ENCODE measurements at places on chromosomes 16 and 17.

DNA sequence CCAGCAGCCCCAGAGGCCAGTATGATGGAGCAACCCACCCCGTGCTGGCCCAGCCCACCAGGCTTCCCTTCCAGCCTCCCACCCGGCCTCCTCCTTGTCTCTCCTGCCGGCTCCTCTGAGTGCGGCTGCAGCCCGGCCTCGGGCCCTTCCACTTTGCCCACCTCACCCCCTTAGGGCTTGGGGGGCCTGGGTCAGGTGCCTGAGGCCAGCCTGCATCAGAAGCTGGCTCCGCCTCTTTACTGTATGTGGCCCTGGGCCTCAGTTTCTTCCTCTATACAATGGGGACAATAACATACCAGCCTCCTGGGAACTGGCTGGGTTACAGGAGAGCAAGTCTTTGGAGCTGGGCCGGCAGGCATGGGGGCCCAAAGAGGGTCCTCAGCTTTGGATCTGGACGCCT, 221.1 kb upstream of the CIBAR2 start:
- no peak for DNase-seq

GRCh38 chr17:55448681-55449080, 27.0 kb upstream of the MMD start:
- DNase-seq = no peak

- no peak for DNase-seq
Observed at GRCh38 chr16:31084584-31085302, 4.0 kb downstream of the PRSS53 start.

DNA sequence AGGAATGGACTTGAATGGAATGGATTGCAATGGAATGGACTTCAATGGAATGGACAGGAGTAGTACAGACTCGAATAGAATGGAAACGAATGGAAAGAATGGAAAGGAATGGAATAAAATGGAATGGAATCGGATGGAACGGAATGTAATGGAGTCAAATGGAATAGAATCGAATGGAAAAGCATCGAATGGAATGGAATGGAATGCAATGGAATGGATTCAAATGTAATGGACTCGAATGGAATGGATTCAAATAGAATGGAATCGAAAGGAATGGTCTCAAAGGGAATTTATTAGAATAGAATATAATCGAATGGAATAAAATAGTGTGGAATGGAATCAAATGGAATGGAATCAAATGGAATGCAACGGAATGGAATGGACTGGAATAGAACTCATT, 484.9 kb upstream of the WSB1 start:
- no peak for DNase-seq

- DNase-seq = no peak
Observed at GRCh38 chr16:53523126-53523804, 20.3 kb upstream of the AKTIP start.

GRCh38 chr16:59121411-59122261, 387.5 kb upstream of the GOT2 start:
- DNase-seq = no peak

- DNase-seq = no peak
Observed at GRCh38 chr17:1351275-1351674, 48.7 kb downstream of the YWHAE start.

DNA sequence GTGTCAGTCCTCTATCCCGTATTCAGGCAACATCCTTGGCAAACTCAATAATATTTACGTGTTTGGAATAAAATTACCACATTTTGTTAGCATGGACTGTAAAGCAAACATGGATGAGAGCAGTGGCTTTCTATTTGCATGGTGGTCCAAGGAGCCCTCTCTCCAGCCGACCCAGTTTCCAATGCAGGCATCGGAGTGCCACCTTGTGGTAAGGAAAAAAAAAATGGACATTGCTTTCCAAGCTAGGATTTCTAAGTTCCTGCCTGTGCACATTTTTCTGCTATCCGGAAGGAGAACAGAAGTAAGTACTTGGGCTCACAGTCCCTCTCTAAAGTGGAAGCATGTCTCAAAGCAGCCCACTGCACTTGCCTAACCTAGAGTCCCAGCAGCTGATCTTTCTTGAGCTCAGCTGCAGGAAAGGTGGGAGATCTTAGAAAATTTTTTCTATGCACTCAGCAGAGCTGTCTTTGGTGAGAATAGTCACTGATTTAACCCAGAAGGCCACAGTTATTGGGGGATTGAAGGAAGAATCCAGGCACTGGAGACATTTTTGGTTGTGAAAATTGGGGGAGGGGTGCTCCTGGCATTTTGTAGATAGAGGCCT, 46.0 kb upstream of the ERCC4 start:
- DNase-seq = peak; percentile 1

GRCh38 chr16:2966808-2967191, 2.3 kb upstream of the PAQR4 start:
- no peak for DNase-seq

DNA sequence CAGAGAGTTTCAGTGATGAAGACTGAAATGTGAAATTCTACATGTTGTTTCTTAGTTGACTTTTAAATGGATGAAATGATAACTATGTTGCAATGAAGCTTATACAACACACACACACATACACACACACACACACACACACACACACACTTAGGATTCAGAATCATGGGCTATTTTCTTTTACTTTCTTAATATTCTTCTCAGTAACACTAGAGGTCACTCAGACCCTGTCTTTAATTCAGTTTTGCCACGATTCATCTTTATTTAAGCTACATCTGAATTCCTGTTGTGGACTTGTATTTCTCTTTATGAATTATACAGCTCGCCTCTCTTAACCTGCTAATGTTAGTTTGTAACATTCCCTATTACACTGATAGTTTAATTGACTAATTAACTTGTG, 109.6 kb upstream of the GOT2 start:
- peak; percentile 21 for DNase-seq

GRCh38 chr16:72657164-72657563, 390.8 kb downstream of the ZFHX3 start:
- no peak for DNase-seq

- DNase-seq = no peak
Observed at GRCh38 chr16:68378436-68379415, 67.9 kb downstream of the PRMT7 start.

GRCh38 chr17:6420173-6420641, 14.7 kb downstream of the AIPL1 start:
- no peak for DNase-seq

- no peak for DNase-seq
Observed at GRCh38 chr16:86088287-86088686, 189.3 kb downstream of the IRF8 start.

- DNase-seq = no peak
Observed at GRCh38 chr16:81165411-81166097, 69.4 kb upstream of the GCSH start.

GRCh38 chr17:67369676-67370075, 3.3 kb upstream of the PSMD12 start:
- DNase-seq = no peak

- DNase-seq = no peak
Observed at GRCh38 chr16:23516366-23517137, 6.3 kb upstream of the GGA2 start.

GRCh38 chr17:10290041-10290440, 82.8 kb downstream of the MYH13 start:
- DNase-seq = no peak

DNA sequence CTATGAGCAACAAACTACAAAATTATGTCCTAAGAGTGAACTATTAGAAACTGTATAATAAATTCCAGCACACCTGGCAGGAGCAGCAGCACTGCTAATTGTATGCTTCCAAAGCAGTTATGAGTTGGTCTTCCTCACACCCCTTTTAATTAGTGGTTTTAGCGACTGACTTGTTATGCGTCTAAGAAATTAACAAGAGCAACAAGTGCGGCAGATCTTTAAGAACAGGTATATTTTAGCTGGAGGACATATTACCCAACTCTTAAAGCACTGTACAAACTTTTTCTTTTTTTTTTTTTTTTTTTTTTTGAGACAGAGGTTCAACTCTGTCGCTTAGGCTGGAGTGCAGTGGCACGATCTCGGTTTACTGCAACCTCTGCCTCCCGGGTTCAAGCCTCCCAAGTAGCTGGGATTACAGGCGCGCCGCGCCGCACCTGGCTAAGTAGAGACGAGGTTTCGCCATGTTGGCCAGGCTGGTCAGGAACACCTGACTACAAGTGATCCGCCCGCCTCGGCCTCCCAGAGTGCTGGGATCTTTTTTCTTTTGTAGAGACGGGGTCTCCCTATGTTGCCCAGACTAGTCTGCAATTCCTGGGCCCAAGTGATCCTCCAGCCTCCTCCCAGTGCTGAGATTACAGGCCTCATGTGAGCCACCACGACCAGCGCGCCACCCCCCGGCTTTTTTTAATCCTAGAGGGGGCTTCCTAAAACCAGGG, 1.6 kb upstream of the FBXL20 start:
- DNase-seq = no peak

DNA sequence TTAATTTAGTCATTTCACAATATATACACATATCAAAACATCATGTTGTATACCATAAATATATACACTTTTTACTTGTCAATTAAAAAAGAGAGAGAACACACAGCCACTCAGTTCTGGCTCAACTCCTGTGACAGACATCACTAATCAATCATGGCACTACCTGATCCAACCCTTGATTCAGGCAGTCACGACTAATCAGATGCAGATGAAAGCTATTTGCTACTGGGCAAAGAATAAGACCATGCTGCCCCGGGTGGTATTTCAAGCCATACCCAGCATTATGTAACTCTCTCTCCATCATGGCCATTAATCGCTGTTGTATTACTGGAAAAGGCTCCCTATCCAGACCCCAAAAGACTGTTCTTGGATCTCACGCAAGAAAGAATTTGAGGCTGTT, 345.7 kb downstream of the HAPSTR1 start:
- DNase-seq = no peak

DNA sequence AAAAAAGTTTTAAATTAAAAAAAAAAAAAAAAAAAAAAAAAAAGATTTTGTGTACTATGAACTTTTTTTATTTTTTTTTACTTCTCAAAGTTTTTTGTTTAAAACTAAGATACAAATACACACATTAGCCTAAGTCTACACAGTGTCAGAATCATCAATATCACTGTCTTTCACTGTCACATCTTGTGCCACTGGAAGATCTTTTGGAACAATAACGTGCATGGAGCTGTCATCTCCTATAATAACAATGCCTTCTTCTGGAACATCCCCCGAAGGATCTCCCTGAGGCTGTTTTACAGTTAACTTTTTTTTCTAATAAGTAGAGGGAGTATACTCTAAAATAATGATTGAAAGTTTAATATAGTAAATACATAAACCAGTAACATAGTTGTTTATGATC, 295.7 kb downstream of the KCNJ2 start:
- no peak for DNase-seq

DNA sequence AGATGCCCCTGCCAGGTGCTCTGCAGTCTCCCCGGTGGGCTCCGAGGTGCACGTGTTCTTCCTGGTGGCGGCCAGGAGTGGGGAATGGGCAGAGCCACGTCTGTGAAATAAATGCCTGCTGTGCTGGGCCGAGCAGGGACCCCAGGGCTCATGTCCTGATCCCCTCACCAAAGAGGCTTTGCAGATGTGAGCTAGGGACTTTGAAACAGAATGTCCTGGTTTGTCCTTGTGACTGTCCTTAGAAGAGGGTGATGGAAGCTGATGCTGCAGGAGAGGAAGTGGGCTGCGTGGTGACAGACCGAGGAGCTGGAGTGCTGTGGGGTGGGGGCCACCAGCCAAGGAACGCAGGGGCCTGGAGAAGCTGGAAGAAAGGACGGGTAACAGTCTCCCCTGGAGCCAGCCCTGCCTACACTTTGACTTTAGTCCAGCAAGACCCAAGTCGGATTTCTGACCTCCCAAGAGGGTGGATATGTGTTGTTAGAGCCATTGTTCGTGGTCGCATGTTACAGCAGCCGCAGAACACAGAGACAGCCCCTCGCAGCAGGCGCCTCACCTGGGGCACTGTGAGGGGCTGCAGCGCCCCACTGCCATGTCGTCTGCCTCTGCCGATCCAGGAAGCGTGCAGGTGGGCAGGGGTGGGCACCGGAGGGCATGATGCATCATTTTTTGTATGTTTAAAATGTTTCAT, 217.9 kb upstream of the CIBAR2 start:
- no peak for DNase-seq

- DNase-seq = no peak
Observed at GRCh38 chr16:1420111-1420539, 422 bp downstream of the UQCC4 start.

DNA sequence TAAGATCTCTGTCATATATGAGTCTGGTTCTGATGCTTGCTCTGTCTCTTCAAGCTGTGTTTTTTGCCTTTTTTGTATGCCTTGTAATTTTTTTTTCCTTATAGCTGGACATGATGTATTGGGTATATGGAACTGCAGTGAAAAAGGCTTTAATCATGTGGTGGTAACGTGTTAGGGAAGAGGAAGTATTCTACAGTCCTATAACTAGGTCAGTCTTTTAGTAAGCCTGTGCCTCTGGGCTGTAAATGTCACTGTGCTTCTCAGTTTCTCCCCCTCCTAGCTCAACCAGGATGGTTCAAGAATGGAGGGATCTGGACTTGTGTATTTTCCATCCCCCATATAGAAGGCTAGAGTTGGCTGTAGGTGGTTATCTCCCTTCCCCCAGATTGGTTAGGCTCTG, 202.3 kb upstream of the AXIN2 start:
- no peak for DNase-seq

- DNase-seq = peak; percentile 16
Observed at GRCh38 chr17:28953444-28954118, 2.3 kb upstream of the PHF12 start.

DNA sequence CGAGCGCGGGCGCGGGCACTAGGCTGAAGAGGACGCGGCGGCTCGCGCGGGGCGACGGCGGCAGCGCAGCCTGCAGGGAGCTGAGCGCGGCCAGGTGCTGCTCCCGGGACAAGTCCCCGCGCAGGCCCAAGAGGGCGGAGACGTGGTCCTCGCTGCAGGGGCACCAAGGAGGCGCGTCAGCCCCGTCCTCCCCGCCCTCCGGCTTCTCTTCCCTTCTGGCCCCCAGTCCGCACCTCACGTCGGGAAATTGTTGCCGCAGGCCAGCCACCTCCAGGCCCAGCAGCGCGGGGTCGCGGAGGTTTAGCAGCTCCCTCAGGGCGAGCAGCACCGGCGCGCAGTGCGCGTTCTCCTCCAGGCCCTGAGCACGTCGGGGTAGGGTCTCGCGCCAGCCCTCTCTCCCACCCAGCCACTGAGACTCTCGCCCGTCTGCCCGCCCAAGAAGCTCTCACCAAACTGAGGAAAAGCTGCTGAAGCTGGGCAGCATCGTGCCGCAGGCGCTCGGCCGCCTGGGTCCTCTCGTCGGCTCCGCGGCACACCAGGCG, 761 bp upstream of the MATCAP1 start:
- no peak for DNase-seq

- no peak for DNase-seq
Observed at GRCh38 chr16:31301708-31302400, 42.1 kb downstream of the ITGAM start.
